ENCODE measurements at places on chromosomes 3 and 15. TPM values are rescaled to one million over a fixed set of nuclear protein-coding genes. Genes with fewer than 3 reads are reported as not detected.

APBA2 gene
- 36.5 TPM for total RNA-seq

NME9 gene
- total RNA-seq, result 0.43 TPM

DNA sequence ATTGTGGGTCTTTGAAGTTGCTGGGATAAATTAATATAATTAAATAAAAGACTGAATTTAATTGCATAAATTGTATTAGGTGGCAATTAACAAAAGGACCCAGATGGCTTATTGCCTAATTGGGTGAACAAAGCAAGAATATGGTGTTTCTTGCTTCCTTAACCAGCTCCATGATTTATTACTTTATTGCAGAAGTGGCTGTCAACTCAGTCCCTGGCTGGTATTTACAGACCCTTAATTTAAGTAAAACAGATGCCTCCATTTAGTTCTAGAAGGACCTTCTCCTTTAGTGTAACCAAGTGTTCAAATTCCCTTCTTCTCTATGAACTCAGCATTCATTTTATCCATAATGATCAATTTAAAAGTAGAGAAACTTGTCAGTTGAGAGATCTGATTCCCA lies 35.1 kb downstream of the DPH3 start:
- DNase-seq, result no peak

DNA sequence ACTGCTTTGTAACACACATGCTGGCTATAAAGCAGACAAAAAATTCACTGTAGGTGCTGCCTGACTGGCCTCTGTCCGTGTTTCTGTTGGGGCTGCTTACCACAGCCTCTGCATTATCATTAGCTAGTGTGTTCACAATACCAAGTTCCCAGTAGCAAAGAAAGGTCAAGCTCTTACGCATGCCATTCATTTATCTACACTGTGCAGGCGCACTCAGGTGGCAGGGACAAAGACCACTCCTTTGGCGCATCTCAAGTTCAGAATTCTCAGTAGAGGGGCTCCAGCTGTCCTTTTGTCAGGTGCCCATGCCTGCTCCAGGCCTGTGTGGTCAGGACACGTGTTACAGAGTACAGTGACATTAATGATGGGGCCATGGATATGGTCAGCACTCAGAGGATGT lies 22.3 kb downstream of the MLH1 start:
- DNase-seq, result no peak

KIAA1143 gene
- total RNA-seq, result 17.0 TPM

DNA sequence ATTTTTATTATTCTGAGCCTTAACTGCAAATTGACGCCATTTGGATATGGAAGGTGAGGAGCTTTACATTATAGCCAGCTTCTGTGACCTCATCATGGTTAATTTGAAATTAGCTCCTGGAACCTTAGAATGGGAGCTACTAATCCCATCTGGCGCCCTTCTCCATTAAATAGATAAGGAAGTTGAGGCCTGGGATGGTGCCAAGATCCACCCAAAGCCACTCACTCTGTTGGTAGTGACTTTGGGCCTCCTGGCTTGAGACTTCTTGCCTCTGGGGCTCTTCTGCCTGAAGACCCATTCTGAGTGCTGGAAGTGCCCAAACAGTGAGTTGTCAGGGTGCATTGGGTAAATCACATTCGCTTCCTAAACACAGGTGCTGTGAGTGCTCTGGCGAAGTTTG lies 12.0 kb upstream of the HMCES start:
- DNase-seq, result no peak

FGD5 gene
- 0.06 TPM for total RNA-seq

DNA sequence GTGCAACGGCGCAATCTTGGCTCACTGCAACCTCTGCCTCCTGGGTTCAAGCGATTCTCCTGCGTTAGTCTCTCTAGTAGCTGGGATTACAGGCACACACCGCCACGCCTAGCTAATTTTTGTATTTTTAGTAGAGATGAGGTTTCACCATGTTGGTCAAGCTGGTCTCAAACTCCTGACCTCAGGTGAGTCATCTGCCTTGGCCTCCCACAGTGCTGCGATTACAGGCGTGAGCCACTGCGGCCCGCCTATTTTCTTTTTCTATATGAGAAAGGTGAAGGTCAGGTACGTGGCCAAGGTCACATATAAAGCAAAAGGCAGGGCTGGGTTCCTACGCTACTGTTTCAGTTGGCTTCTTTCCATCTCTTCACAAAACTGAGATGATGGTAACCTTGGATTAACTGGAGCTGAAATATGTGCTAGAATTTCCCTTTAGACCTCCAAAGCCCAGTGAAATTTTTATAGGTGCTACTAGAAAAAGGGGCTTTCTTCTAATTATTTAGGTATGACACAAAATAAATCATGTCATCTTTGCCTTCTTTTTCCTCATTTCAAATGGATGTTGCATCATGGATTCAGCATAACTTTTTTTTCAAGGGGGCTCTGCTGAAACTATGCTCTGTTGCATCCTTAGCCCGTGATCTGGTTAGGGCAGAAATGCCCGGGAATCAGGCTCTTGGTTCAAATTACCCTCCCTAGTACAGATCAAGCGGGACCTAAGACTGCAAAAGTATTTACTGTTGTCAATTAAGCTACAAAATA lies 68.5 kb downstream of the MYO1E start:
- no peak for DNase-seq

CATSPER2 gene
- 0.17 TPM for total RNA-seq

MUC4 gene
- total RNA-seq, result 0.72 TPM

DNA sequence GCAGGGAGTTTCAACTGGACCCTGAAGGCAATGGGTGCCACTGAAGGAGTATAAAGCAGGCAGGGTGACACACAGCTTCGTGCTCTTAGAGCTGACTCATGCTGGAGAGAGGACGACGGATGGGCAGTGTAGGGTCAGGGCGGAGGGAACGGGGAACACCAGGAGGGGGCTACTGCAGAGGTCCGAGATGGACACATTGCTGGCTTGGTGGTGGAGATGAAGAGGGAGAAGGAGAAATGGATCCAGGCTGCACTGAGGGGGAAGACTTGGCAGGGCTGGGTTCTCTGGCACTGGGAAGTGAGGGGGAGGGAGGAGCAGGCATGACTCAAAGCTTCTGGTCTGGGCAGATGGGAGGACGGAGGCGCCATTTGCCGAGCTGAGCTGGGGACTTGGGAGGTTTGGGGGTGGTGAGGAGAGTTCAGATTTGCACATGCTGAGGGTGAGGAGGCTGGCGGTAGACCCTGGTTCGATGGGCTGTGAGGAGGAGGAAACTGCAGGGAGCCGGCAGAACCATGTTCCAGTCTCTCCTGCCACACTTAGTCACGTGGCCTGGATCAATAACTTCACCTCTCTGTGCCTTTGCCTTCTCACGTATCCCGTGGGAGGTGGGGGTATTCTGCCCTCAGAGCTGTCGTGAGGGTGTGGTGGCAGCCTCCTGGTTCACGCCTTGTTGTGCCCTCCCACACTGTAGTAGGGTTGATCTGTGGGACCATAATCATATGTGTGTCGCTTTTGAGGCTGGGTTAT lies 4.6 kb upstream of the KCTD6 start:
- no peak for DNase-seq

Data from epithelial cell of proximal tubule (primary cell).